ENCODE measurements at places on chromosomes 3 and 15.

- no peak for DNase-seq
These were observed 10.9 kb downstream of the ATG3 start for GRCh38 chr3:112550859-112551258.

DNA sequence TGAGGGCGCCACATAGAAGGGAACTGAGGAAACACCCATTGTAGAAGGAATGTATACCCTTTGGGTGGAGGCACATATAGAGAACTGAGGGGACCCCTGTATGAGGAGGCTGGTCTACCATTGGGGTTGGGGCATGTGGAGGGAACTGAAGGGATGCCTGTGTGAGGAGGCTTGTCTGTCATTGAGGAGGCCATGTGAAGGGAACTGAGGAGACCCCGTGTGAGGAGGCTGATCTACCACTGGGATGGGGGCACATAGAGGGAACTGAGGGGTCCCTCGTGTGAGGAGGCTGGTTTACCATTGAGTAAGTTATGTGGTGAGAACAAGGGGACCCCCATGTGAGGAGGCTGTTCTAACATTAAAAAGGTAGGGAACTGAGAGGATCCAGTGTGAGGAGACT is 156.1 kb downstream of the FBLN2 start:
- no peak for DNase-seq

DNA sequence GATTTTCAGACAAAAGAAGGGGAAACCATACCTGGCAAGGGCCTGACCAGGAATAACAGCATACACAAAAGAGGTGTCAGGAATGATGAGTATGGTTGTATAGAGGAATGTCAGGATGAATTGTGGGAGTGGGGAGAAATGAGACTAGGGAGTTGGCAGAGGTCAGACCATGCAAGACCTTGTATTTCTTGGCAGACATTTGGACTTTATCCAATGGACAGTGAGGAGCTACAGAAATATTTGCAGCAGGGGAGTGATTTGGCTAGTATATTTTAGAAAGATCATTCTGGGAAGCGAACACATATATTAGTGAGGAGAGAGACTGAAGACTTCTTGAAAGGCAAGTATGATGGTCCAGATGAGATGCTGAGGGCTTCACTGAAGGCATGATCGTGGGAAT is 25.4 kb upstream of the ALPK3 start:
- DNase-seq, result no peak

DNA sequence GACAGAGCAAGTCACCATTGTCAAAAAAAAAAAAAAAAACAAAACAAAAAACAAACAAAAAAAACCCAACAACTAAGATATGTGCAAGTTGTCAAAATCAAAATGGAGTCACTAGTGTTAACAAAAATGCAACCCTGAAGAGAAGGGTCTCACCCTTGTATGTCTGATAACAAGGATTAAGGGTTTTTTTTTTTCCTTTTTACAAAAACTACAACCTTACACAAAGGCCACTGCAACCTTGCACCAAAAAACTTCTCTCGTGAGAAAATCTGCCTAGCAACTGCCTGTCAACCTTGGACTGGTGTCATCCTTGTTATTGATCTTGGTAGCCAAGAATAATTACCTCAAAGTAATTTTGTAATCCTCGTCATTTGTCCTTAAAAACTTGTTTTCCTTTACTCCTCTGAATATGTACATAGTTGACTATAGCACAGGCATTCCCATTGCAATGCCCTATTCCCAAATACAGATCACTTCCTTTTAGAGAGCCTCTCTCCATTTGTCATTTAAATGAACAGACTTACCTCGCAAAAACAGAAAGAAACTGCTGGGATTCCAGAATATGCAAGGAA is 24.0 kb downstream of the TFRC start:
- no peak for DNase-seq

GRCh38 chr3:74693696-74694393 is 79.4 kb upstream of the CNTN3 start:
- no peak for DNase-seq

GRCh38 chr3:107117922-107118536 is 259.2 kb upstream of the CCDC54 start:
- DNase-seq, result peak; percentile 93

GRCh38 chr3:195385526-195385925 is 57.3 kb downstream of the ACAP2 start:
- DNase-seq, result peak; percentile 23

GRCh38 chr15:58154769-58155168 is 16.6 kb downstream of the AQP9 start:
- no peak for DNase-seq

DNA sequence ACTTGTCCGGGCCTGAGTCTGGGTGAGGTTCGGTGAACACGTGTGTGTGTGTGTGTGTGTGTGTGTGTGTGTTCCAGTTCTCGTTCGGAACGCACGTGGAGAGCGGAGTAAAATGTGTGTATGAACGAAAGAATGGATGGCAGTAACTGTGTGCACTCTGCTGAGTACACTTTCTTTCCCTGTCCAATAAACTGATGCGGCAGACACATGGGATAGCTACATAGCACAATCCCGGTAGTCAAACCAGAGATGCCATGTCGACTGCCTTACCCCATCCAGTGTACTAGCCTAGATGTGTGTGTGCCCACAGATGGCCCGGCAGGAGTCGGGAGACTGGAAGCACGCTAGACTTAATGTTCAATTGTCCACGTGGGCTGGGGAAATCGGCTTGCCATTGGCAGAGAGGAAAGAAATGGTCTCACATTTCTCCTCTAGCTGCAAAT is 507 bp upstream of the GOLIM4 start:
- peak; percentile 92 for DNase-seq

- no peak for DNase-seq
These were observed 87.3 kb downstream of the MESD start for GRCh38 chr15:80902298-80902801.

DNA sequence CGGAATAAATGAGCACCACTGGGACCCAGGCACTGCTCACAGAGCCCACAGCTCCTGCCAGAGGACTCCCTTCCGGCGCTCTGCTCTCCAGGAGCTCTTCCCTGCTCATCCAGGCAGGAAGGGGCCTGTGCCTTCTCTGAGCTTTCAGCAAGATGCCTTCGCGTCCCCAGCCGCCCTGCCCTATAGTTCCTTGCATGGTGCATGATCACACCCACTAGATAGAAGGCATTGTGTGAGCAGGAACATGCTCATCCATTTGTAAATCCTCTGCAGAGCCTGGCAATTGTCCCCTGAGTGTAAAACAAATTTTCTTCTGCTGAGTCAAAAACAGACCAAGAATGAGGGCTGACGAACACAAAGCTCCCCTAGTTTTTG is 181.6 kb downstream of the MEGF11 start:
- peak; percentile 6 for DNase-seq

DNA sequence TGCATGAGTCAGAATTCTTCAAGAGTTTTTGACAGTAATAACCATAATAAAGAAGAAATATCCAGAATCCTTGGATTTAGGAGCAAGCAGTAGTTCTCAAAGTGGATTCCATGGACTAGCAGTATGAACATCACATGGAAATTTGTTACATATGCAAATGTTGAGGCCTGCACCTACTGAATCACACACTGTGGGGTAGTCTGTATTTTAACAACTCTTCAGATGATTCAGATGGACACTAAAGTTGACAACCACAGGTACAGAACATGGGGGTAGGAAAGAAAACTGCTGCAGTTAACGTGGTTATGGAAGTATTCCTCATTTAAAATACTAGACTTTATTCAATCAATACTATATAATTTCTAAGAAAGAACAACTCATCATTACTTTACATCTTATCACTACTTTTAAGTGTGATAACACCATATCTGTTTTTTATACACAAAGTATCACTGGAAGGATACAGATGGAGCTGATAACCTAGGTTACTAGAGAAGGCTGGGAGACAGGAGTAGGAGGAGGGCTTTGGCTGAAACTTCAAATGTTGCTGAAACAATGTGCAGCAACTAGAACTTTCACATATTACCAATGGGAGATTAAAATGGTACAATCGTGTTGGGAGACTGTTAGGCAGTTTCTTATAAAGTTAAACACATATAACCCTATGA is 11.7 kb downstream of the NEDD4 start:
- DNase-seq, result no peak
